ENCODE measurements at places on chromosomes 12 and 14. TPM values are rescaled to one million over a fixed set of nuclear protein-coding genes. Genes with fewer than 3 reads are reported as not detected.

The DIO2 gene
- not detected for total RNA-seq

The SLCO1B1 gene
- not detected for total RNA-seq

The OR6C2 gene
- not detected for total RNA-seq

The SIX6 gene
- not detected for total RNA-seq

The OR6J1 gene
- not detected for total RNA-seq

The PSMB5 gene
- total RNA-seq: 72.4 TPM

The GZMB gene
- total RNA-seq: 127 TPM
